ENCODE measurements at places on chromosomes 3 and 15.

- DNase-seq: peak; percentile 86
Observed at GRCh38 chr15:71201477-71201876, 86.2 kb downstream of the THSD4 start.

DNA sequence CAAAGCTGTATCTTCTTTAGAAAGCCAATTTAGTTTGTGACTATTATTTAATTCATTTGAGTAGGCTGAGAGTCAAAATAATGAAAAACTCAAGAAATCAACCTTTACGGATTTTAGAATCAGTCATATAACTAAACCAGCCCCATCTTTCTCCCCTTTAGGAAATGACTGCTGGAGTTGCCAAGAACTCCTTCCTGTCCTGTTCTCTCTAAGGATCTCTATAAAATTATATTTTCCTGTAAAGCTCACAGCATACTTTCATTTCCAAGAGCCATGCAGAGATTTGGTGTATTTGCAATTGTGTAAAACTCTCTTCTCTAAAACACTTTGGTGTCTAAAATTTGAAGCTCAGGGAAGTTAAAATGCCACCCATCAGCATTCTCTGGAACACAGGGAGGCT lies 323.4 kb upstream of the GBE1 start:
- no peak for DNase-seq

GRCh38 chr3:120022729-120023128 lies 71.5 kb downstream of the GSK3B start:
- DNase-seq: no peak

DNA sequence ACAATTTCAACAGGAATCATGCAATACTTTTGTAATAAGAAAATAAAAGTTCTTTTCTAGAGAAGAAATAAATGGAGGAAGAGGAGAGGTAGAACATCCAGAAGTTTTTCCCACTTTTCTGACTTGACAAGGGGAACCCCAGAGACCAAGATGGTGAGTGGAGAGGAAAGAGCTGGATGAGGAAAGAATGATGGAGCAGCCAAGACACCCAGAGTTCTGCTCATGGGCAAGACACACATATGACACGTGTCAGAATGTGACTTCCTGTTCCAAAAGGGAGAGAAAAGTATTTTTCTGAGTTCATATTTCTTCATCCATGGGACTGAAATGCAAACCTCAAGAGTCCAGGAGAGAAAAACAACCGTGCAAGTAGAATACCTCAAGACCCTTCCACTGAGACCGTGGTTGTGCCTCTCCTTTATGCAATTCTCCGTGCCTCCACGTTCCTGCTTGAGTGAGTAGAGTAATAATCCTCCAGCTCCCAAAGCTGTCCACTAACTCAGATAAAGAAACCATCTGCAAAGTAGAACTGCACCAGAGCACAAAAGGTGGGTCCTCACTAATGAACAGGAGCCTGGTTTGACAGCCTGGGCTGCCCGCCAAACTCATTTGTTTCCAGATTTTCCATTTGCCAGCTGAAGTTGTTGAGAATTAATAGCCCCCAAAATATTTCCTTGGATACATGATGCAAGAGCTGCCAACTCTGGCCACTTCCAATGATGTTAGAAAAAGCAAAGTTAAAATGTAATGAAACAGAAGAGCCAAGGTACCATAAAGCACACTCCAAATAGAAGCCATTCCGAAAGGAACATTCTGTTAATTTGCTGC lies 272.6 kb upstream of the IGF1R start:
- no peak for DNase-seq

- DNase-seq: no peak
Observed at GRCh38 chr3:114584734-114585371, 291.0 kb downstream of the TIGIT start.

- DNase-seq: no peak
Observed at GRCh38 chr3:23481011-23481615, 278.0 kb downstream of the UBE2E2 start.
